ENCODE measurements at places on chromosomes 16 and 17.

GRCh38 chr17:49523706-49524472 is 28.8 kb downstream of the NGFR start:
- no peak for DNase-seq

DNA sequence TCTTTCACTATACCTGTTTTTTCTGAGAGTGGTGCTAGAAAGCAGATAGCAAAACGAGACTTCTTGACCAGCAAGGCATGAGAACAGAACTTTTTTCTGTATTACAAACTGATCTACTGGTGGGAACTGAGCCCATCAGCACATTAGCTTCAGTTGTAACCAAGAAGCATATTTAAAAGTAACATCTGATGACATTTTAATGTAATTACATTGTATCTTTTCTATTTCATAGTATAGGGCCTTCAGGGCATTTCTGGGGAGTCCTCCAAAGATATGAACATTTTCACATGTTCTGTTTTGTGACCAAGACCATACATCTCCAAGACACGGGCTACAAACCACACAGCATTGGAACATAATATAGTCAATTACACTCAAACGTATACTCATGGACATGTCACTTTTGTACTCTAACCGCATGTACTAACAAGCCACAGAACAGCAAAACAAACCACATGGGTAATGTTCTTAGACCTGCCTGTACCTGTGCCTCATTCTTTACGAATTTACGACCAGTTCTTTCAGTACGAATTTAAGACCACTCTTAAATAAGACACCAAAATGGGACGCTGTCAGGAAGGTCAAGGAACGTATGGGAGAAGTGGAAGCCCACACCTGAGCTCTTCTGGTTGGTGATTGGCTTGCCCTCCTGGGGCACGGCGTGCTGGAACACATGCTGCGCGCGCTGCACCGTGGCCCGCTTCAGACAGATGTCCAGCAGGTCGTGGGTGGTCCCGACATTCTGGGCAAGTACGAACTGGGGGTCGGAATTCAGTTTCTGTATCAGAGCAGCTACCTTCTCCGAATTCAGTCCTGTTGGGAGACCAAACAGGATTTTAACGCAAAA is 825 bp downstream of the BLMH start:
- DNase-seq: no peak

DNA sequence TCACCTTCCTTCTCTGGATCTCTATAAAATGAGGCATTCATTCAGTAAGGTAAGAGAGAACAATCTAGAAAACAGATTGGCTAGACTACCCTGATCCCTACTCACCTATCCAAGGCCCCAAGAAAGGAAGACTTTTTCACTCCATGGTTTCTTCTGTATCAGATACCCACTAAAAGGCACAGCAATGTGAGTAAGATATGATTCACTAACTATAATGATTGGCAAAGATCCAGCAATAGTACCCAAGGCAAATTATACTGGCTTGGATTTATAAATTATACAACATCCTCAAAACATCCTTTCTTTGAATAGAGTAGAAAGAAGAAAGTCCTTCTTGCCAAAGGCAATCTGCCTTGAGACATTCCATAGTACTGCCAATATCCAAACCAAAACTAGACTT is 1432.0 kb upstream of the GOT2 start:
- DNase-seq: no peak

DNA sequence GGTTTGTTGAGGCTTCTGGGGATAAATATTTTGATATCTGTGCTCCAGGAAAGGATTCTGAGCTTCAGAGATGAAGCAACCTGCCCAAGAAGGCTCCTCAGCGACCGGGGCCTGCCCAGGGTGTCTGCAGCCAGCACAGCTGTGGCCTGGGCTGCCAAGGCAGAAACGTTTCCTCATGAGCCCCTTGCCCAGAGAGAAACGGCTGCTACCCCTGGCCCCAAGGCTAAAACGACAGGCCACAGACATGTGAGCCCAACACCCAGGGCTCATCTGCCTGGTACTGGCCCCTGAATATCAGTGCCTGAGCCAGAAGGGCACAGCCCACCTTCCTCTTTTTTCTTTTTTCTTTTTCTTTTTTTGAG is 45.4 kb upstream of the RASD1 start:
- no peak for DNase-seq

DNA sequence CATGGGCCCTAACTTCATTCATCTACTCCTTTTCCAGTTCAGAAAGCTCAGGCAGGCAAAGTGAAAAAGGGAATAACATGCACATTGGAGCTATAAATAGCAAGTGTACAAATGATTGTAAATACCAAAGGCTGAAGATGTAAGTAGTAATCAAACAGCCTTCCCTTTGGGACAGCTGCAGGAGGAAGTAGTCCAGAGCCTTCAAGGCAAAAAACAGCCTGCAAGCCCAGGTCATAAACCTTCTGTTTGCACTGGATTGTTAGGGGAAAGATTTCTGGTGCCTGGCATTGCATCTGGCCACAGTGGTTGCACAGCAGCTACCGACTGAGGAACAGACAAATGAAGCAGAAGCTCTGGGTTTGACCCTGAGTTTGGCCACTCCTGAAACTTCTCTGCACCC is 98.6 kb upstream of the PMFBP1 start:
- no peak for DNase-seq

All from HFFc6 (cell line).